ENCODE measurements at places on chromosomes 16 and 17.

DNA sequence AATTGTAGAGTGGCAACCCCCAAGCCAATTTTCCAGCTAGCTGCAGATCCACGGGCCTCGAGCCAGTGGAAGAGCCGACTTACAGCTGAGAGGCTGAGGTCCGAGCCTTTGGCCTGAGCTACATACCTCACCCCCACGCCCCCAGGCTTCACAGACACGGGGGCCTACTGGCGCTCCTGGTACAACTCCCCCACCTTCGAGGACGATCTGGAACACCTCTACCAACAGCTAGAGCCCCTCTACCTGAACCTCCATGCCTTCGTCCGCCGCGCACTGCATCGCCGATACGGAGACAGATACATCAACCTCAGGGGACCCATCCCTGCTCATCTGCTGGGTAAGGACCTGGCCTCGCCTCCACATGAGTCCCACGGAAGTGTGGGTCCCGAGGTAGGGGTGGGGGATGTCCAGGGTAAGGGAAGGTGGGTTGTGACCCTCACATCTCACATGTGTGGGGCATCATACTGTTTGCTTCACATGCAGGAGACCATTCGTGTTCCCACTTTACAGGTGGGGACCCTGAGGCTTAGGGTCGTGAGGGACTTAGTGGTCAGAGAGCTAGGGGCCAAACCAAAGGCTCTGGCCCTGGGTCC lies 3.4 kb downstream of the ACE start:
- DNase-seq, result no peak

GRCh38 chr17:29143894-29144293 lies 36.3 kb downstream of the MYO18A start:
- DNase-seq, result no peak

- no peak for DNase-seq
These were observed 26.4 kb downstream of the HLF start for GRCh38 chr17:55291114-55291507.

- DNase-seq, result no peak
These were observed 54.0 kb downstream of the DYNLRB2 start for GRCh38 chr16:80594756-80595155.

DNA sequence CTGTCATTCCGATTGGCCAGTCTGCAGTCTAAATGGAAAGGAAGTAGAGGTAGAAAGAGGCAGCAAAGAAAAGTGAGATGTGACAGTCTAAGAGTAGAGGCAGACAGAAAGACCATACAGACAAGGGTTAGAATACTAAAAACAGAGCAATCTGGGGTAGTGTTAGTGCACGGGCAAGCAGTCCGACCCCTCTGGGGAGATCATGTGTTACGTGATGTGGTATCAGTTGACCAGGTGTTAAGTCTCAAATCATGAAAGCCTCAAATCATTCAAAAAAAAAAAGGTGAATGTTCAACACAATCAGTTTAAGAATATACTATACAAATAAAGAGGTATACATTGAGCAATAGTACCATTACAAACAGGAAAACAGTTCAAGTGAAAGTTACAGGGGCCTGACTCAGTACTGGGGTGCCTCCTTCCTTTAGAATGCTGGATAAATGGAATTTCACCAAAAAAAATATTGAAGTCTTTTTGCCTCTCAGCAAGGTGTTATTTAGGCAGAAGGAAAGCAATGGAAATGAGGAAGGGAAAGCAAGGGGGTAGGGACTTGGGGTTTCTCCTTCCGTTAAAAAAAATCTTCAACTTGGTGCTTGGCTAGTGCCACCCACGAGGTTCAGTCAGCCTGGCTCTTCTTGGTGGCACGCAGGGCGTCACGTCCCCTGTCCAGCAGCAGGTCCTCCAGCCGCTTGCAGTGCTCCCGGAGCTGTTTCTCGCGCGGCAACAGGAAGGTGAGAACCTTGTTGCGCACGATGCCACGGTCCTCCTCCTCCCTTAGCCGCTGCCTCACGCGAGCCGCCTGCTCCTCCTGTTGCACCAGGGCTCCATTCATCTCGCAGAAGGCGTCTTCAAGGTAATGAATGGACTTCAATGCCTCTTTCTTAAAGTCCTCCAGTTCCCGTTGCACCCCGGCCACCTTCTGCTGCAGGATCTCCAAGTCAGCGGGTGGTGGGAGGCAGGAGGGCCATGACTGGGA lies 616 bp downstream of the CCDC182 start:
- no peak for DNase-seq

DNA sequence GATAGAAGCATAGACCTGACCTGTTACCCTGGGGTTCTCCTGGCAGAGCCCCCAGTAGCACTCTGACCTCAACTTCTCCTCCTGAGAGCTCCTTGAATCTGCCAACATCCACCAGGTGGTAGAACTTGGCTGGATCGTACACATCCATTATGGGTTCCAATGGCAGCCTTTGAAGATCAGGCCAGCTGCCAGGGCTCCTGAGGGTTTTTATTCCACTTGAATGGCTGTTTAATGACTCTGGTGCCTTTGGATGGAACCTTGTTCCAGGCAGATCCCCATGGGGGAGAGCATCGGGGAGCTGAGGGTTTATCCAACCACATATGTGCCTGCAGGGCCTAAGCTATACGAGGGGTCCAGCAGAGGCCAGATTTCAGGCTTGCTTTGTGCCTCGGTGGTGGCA lies 47.1 kb upstream of the CLEC19A start:
- DNase-seq, result no peak

DNA sequence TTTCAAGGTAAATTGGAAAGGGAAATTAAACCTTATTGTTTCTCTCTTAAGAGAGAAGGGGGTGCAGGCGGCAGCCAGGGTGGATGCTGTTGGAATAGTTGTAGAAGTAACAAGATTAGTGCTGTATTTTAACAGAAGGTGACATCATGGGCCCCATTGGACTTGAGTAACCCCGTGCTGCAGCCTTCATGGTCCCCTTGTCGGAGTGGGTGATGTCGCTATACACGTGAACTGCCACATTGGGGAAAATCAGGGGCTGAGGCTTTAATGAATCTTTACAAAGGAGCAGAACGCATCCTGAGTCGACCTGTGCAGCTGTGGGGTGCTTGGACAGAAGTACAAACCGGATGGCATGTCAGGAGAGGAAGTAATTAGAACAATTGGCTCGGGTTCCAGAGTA lies 3.2 kb downstream of the SNX11 start:
- DNase-seq, result no peak

DNA sequence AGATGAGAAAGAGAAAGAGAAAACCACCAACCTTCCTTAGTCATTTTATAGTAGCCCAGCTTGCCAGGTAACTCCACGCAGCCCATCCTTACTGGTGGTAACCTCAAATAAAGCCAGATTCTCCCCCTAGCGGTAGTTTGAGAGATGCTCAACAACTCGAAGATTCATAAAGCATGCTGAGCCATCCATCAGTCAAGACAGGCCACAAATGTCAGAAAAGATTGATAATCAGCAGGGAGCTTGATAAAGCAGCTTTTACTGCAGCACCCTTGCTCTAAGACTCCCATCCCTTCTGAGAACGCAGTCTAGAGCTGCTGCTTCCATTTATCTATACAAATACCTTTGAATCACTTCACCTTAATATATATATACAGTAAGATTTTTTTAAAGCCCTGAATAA lies 451.5 kb upstream of the HSBP1 start:
- no peak for DNase-seq

- no peak for DNase-seq
These were observed 179.0 kb downstream of the PMP22 start for GRCh38 chr17:15085890-15086677.

DNA sequence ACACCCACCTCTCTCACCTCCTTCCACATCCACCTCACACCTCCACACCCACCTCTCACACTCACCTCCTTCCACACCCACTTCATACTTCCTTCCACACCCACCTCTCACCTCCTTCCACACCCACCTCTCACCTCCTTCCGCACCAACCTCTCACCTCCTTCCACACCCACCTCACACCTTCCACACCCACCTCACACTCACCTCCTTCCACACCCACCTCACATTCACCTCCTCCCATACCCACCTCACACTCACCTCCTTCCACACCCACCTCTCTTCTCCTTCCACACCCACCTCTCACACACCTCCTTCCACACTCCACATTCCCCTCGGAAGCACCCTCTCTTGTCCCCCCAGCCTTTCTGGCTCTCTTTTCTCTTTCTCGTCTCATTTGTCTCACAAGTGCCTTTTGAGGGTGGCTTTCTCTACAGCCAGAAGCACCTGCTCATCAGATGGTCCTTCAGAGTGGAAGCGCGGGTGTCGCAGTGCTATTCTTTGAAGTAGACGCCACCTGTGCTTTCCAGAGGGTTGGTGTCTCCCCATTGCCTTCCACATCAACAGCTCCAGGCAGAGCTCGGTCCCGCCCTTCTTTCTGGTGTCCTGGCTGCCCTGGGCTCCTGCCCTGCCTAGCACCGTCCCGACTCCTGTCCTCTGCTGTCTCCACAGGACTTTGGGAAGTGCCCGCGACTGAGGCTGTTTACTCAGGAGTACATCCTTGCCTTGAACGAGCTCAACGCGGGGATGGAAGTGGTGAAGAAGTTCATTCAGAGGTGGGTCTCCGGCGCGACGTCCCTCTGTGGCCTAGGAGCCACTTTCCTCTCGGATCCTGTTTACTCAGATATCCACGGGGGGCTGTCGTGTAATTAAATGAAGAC lies 109.4 kb upstream of the PLCG2 start:
- DNase-seq, result no peak

GRCh38 chr16:85302848-85303353 lies 190.6 kb upstream of the CIBAR2 start:
- no peak for DNase-seq

GRCh38 chr16:88478889-88479792 lies 26.1 kb downstream of the ZFPM1 start:
- no peak for DNase-seq

DNA sequence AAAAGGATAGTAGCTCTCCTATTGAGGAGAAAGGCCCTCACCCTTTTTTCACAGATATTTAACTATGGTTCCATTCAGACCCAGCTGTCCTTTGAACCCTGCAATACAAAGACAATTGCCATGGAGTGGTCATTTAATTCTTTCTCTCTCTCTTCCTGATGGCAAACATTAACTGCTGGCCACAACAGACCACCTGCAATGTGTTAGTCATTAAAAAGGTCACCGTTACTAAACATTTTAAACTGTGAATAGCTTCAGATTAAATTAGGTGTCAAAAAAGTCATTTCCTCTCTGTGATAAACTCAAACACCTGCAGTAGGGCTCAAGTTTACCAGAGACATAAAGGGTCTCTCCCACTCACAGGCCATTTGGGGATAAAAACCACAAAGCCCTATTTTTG lies 697.2 kb downstream of the TOX3 start:
- DNase-seq, result no peak

DNA sequence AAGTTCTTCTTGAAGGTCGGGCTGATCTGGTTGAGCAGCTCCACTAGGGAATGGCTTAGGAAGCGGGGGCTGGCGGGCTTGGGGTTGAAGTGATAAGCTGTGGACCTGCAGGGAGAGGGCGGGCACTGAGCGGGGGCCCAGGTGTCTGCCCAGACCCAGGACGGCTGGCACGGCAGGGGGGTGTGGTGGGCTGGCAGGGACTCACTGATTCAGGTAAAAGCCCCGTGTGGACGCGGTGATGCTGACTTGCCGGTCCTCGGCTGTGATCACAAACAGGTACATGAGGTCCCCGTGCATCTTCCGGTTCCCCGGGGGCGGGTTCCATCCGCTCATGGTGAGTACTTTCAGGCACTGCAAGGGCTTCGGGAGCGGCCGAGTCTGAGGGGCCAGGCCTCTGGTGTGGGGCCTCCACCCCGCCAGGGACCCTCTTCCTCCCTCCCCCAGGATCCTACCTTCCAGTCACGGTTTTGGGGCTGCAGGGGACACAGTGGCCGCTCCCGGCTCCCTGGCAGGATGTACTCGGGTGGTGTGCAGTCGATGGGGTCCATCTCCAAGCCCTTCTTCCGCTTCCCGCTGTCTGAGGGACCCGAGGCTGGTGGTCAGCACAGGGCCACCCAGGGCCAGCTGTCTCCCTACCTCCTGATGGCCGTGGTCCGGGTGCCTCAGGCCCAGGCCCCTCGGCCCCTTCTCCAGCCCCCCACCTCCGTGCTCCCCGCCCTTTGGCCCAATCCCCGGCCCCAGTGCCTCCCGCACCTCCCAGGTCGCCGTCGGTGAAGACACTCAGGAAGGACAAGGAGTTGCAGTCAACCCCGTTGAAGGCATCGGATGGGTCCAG lies 10.2 kb downstream of the CLUH start:
- DNase-seq, result peak; percentile 90

DNA sequence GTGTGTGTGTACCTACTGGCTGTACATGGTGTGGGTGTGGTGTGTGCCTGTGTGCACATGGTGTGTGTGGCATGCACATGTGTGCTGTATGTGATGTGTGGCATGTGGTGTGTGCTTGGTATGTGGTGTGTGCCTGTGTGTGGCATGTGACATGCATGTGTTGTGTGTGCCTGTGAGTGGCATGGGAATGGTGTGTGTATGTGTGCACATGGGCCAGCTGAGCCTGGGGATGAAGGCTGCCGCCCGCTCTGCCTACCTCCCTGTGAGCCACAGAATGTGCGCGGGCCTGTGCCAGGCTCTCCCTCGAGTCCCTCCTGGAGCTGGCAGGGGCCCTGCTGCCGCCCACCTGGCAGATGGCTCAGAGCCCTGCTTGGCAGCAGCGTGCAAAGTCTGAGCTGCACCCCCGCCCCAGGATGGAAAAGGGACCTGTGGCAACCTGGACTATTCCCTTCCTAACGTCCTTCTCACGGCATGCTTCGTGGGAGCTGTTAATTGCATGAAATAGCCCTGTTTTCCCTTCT lies 9.3 kb downstream of the PRSS27 start:
- DNase-seq, result no peak

GRCh38 chr17:17144061-17144460 lies 62.1 kb downstream of the PLD6 start:
- DNase-seq, result no peak

DNA sequence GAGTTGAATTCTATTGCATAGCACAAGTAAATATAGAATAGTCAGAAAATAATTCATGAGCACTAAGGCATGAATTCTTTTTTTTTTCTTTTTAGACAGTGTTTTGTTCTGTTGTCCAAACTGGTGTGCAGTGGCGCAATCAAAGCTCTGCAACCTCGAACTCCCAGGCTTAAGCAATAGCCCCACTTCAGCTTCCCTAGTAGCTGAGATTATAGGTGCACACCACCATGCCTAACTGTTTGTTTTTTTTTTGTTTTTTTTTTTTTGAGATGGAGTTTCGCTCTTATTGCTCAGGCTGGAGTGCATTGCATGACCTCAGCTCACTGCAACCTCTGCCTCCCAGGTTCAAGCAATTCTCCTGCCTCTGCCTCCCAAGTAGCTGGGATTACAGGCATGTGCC lies 16.6 kb downstream of the TUBD1 start:
- no peak for DNase-seq

- no peak for DNase-seq
These were observed 73.3 kb upstream of the IRX6 start for GRCh38 chr16:55250701-55251100.

GRCh38 chr17:48192321-48192731 lies 84.8 kb downstream of the SNX11 start:
- DNase-seq, result no peak

GRCh38 chr16:13492046-13492445 lies 427.9 kb upstream of the ERCC4 start:
- no peak for DNase-seq

DNA sequence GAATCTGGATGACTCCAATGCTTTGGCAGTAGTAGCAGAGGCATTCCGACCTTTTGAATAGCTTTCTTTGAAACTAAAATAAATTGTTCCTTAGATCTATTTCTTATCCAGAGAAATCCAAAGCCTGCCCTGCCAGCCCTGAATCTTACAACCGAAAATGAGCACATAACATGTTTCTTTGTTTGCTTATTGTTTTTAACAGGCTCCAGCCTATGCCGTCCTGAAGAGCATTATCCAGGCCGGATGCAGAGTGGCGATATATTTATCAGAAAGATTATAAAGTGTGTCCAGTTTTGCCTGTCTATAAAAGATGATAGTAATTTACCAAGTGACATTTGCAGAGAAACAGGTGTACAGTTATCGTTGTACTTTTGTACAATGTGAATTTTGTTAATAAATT lies 10.5 kb downstream of the COQ7 start:
- no peak for DNase-seq
